ENCODE measurements at places on chromosomes 1 and 21.

GRCh38 chr21:16713331-16714117 is 799.3 kb upstream of the CXADR start:
- DNase-seq, result no peak

- DNase-seq, result no peak
These were observed 2.6 kb upstream of the GLUL start for GRCh38 chr1:182394055-182394775.

- DNase-seq, result no peak
These were observed 301.0 kb downstream of the TTLL7 start for GRCh38 chr1:83697961-83698360.

DNA sequence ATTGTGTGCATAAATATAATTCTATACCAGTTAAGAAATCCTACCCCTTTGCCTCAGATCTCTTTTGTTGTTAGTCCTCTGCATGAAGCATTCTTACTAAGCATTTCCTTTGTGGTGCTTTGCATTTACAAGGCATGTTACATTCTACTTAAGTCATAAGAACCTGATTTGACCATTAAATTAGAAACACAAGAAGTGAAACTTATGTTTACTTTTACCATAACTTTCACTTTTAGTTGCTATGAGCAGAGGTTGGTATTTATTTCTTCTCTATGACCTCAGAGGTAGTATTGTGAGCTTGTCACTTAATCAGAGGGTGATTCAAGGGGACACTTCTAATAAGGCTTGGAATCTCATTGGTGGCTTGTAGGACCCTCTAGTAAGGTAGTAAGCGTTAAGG is 9.0 kb downstream of the FAM20B start:
- peak; percentile 10 for DNase-seq

DNA sequence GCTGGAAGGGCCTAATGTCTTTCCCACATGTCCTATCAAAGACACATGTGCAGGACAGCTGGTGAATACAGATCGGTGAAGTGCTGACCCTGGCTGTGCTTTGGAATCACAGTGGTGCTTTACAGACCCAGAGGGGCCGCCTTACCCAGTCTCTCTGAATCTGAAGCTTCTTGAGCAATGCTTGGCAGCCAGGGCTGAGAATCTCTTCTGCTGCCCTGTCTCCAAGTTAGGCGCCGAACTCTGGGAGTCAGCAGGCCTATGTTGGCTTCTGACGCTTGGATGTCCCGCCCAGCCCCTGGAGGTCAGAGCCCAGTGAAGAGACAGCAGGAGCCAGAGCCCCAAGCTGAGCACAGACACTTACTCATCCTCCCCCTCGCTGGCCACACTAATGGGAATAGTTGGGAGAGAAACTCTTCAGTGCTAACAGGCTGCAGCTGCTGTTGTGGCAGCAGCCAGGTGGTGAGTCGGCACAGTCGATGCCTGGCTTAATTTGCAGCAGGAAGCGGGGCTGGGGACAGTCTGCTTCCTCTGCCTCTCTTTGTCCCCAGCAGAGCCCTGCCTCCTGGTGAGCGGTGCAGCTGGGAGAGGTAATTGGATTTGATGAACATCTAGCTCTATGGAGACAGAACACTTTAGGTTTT is 68.1 kb downstream of the URB2 start:
- DNase-seq, result peak; percentile 92

- DNase-seq, result no peak
These were observed 7.4 kb downstream of the NR5A2 start for GRCh38 chr1:200034761-200035396.

DNA sequence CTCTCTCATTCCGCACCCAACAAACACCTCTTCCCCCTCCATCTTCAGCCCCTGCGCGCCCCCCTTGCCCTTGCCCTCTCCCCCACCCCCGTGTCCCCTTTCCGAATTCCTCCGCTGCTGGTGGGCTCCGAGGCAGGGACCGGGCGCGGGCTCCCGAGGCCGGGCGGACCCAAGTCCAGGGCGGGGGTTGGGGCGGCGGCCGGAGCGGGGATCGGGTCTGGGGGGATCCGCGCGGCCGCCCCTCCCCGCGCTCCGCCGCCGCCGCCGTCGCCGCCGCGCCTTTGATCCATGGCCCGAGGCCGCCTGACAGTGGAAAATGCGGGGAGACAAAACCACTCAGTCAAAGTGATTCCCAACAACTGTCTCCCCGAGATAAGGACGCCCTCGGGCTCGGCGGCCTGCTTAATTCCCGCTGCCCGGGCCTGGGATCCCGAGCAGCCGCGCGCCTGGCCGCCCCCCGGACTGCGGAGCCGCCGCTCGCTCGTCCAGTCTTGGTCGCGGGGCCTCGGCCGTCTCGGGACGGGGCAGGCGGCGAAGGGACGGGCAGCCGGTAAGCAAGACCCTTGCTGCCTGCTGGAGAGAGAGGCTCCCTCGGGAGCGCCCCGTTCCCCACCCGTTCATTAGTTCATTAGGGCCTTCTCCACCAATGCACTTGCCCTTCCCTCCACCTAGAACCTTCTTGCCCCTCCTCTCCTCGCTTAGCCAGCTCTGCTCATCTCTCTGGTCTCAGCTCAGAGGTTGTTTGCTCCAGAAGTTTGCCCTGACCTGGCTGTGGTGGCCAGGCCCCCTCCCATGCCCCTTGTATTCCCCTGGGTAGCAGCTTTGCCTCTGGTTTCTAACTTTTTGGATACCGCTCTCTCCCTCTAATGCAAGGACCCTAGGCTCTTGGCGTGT is 86.4 kb downstream of the PAX7 start:
- DNase-seq, result no peak

DNA sequence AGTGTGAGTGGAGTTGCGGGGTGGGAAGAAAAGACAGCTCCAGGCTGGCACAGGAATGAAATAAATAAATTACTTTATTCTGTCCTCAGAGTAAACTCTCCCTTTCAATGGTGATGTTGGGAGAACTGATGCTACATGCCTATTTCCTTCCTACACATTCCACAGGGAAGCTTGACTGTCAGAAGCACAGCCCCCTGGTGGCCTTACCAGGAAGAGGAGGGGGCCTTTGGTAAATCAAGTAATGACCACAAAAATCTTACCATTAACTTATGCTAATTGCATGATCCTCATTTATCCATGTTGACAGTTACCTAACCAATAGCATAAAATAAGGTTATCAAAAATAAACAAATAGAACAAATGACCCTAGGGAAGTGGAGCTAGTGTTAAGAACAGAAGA is 605.0 kb upstream of the PKN2 start:
- no peak for DNase-seq

DNA sequence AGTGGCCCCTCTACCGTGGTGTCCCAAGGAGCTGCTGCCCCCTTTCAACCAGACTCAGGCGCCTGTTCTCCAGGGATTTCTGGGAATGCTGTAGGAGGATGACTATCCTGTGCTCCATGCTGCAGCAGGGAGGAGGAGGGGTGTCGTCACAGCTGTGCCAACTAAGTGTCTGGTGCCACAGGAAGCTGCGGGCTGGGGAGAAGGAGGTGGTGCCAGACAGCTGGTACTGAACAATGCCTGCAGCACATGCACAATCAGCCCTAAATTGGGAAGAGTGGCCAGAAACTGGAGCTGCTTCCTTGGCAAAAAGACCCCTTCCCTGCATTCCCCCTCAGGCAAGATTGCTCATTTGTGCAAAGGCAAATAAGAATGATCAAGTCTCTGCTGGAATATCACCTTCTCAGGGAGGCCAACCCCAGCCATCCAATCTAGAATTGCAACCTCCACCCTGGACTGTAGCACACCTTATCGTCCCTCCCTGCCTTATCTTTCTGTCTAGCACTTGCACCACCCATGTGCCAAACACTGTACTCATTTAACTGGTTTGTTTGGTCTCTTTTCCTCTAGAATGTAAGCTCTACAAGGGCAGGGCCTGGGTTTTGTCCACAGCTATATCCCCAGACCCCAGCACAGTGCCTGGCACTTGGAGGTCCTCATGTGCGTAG is 33.3 kb downstream of the LAMB3 start:
- DNase-seq, result no peak

- DNase-seq, result no peak
These were observed 79.6 kb upstream of the ZC3H12A start for GRCh38 chr1:37394574-37395464.

DNA sequence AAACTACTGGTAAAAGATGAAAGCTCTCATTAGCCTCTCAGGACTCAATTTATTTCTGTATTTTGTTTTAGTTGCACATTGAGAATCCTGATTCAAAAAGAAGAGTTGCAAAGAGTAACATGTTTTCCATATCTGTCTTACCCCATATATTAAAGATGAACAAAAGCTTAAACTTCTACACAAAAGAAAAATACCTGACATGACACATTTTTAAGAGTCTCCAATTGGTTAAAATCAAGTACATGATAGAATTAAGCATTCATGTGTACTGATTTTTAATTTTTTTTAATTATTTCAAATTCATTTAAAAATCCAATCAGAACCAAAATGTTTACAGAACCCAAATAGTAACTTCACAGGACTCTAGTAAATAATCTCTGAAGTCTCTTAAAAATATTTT is 72.0 kb downstream of the FOXJ3 start:
- no peak for DNase-seq

DNA sequence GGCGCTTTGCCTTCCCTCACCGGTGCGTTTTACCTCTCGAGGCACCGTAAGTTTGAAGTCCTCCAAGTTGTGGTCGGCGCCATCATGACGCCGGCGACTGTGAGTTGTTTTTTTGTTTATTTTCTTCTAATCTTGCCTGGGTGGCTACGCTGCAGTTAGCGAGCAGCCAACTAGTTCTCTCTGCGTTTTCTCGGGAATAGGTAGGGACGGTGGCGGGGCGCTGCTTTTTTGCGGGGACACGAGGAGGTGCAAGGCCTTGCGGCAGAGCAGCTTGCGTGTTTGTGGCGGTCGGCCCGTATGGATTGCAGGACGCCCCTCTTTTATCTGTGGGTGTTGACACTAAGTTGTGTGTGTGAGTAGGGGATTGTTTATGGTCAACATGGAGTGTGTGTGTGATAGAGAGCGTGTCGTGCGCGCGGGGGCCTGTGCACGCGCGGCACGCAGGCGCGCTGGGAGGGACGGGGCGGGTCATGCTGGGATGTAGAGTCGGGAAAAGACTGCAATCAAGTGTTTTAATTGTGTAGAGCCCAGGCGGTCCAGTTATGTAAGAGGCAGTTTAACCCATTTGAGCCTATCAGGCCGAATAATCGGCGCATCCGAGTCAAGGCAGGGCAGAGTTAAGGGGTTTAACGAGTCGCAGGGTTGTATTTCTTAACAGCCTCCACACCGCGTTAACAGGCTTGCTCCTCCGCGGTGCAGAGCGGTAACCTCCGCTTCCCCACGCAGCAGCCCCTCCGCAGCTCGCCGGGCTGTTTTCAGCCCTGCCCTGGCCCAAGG is 1.2 kb upstream of the NEGR1 start:
- DNase-seq, result no peak

- DNase-seq, result no peak
These were observed 5.8 kb upstream of the NR5A2 start for GRCh38 chr1:200021577-200022238.

DNA sequence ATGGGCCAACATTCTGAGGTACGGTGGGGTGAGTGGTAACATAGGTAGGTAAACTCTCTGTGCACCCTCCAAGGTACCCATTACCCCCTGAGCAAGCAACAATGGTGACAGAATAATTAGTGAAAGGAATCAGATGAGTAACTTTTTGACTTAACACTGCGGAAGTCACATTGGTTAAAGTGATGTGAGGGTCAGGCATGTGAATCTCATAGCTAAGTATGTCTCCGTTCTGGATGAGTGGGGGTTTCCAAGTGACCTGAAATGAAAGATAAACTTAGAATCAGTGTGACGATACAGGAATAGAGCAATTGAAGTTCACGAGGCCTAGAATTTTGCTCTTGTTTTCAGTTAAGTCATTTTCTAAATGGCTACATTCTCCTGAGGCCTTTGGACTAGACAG is 311.7 kb downstream of the KCTD3 start:
- DNase-seq, result no peak

- DNase-seq, result no peak
These were observed 109.8 kb downstream of the MAST2 start for GRCh38 chr1:45913183-45913683.

DNA sequence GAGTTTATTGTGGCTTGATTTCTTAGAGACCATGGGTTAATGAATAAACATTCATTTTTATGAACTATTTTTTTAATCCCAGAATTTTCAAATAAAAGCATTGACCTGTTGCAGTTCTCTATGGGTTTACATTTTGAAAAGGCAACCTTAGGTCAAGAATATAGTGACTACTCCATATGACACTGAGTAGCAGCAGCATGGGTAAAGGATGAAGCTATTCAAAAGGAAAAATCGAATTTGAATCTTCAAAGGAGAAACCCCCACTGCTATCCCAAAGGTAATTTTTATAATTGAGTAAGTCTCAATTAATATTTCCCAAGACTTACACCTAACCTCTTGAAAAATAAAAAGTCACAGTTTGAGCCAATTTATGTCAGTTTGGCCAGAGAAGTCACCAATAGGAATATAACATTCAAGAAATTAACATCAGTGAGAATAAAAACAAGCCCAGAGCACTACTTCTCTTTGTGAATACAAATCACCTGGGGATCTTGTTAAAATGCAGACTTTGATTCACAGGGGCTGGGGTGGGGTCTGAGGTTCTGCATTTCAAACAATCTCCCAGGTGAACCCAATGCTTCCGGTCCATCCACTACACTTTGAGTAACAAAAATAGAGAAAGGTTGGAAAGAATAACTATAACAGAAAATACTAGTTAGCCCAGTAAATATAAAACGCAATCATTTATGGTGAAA is 39.8 kb downstream of the USP1 start:
- DNase-seq, result no peak

- no peak for DNase-seq
These were observed 2.5 kb downstream of the FNDC10 start for GRCh38 chr1:1597275-1597930.

DNA sequence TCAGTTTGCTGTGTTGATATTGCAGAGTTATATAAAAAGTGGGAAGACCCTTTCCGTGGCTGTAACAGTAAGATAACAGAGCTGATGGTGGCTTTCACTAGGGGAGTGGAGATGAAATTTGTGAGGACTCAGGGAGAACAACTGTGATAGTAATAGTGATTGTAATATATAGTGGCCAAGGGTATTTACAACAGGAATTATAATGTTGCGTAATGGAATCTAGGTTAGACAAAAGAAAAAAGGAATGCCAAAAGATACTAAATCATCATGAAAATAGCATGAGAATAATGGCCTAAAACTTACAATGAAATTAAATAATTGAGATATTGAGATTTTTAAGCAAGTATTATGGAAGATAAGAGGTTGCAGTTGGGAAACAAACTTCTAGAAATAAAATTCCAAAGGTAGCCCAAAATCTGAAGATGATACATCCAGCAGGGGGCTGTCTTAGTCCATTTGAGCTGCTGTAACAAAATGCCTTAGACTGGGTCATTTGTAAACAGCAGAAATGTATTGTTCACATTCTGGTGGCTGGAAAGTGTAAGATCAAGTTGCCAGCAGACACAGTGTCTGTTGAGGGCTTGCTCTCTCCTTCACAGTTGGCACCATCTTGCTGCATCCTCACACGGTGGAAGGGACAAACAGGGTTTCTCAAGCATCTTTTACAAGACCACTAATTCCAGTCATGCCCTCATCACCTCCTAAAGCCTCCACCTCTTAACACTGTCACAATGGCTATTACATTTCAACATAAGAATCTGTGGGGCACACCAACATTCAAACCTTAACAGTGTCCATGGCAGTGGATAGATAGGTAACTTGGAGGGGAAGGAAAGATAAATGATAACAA is 711.2 kb downstream of the MRPL39 start:
- DNase-seq, result no peak

All from brain pericyte (primary cell).